T-cell (primary cell): ENCODE measurements at places on chromosomes 16 and 17.
A peak's percentile ranks its signal among the peaks of the same experiment; 100 is the strongest.

DNA sequence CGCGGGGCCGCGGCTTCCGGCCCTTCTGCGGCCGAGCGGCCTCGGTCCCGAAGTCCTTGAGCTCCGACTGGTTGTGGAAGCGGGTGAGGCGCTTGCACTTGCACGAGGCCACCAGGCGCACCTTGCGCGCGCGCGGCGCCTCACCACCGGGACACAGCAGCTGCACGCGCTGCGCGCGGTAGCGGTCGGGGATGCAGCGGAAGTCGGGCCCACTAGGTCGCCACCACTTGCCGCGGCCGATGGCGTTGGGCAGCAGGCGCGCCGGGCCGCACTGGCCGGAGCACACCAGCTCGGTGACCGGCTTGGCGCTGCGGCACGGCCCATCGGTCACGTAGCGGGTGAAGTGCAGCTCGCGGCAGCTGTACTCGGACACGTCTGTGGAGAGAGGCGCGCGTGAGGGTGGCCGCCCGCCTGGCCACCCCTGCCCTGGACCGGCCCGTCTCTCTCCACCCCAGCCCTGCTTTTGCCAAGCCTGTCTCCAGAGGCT, 3.2 kb downstream of the SOST start:
- H3K27me3 ChIP-seq = no peaks in the 10 kb centered on the region
- DNase-seq = no peak
- no peak overlapping the region for H3K27ac ChIP-seq
- no peaks in the 10 kb centered on the region for H3K36me3 ChIP-seq

DNA sequence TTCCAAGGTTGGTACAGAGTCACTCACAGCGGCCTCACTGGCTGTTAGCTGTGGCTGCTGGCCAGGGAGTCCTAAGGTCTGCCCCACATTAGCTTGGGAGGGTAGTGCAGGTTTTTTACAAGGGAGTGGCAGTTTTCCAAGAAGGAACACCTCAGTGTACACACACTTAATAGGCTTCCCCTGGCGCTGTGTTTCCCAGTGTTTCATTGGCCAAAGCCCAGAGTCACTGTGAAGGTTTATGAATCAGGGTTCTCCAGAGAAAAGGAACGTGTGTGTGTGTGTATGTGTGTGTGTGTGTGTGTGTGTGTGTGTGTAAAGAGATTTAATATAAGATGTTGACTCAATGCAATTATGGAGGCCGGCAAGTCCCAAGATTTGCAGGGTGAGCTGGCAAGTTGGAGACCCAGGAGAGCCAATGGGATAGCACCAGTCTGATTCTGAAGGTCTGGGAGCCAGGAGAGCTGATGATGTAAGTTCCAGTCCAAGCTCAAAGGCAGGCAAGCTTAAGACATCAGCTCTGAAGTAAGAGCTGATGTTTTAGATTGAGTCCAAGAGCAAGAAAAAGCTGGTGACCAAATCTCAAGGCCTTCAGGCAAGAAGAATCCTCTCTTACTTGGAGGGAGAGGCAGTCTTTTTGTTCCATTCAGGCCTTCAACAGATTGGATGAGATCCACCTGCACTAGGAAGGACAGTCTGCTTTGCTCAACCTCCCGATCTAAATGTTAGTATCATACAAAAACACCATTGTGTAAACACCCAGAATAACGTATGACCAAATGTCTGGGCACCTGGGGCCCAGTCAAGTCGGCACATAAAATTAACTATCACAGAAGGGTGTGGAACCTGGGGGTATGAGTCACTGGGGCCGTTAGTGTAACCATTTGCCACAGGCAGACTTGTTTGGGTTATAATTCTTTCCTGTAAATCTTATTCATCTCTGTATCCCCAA, 206.8 kb downstream of the PRKCA start:
- H3K36me3 ChIP-seq = no peaks in the 10 kb centered on the region
- no peaks in the 10 kb centered on the region for H3K27me3 ChIP-seq
- no peak overlapping the region for H3K27ac ChIP-seq
- H3K4me3 ChIP-seq = no peak overlapping the region
- H3K4me1 ChIP-seq = peaks cover 9% of the 10 kb centered on the region
- DNase-seq = no peak

DNA sequence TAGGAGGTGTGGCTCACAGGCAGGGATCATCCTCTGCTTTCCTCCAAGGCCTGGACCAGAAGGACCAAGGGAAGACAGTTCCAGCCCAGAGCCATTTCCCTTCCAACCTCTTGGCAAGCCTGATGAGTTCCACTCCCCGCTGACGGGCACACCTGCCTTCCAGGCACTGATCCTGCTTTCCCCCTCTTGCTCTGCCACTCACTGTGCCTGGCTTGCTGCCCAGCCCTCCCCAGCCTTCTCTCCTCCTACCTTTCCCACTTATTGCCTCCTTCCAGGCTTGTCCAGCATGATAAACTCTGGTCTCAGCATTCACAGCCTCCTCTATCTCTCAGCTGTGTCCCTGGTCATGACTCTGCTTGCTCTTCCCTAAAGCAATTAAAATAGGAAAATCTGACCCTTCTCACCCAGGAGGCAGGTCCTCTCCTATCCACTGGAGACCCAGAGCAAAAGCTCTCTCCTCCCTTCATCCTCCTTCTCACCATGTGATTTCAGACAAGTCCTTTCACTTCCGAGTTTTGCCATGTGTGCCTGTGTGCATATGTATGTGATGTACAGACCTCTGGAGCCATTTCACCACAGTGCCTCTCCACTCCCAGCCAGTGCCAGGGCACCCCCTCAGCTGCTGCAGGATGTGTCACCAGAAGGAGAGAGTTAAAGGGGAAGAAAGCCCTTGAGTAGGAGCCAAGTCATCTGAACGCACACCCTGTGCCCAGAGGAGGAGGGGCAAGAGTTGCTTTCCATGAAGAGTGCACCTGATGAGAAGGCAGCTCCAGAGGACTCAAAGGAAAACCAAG, 13.4 kb upstream of the TMEM170A start:
- H3K4me3 ChIP-seq = no peak overlapping the region
- no peak overlapping the region for H3K27ac ChIP-seq
- H3K27me3 ChIP-seq = no peaks in the 10 kb centered on the region
- H3K36me3 ChIP-seq = no peaks in the 10 kb centered on the region
- H3K4me1 ChIP-seq = no peaks in the 10 kb centered on the region

GRCh38 chr17:20035501-20035900, 26.3 kb downstream of the SPECC1 start:
- no peak overlapping the region for H3K27ac ChIP-seq
- DNase-seq = no peak

- no peaks in the 10 kb centered on the region for H3K36me3 ChIP-seq
- DNase-seq = no peak
- H3K27ac ChIP-seq = no peak overlapping the region
Measured at GRCh38 chr17:2776589-2777241, 19.5 kb upstream of the RAP1GAP2 start.

DNA sequence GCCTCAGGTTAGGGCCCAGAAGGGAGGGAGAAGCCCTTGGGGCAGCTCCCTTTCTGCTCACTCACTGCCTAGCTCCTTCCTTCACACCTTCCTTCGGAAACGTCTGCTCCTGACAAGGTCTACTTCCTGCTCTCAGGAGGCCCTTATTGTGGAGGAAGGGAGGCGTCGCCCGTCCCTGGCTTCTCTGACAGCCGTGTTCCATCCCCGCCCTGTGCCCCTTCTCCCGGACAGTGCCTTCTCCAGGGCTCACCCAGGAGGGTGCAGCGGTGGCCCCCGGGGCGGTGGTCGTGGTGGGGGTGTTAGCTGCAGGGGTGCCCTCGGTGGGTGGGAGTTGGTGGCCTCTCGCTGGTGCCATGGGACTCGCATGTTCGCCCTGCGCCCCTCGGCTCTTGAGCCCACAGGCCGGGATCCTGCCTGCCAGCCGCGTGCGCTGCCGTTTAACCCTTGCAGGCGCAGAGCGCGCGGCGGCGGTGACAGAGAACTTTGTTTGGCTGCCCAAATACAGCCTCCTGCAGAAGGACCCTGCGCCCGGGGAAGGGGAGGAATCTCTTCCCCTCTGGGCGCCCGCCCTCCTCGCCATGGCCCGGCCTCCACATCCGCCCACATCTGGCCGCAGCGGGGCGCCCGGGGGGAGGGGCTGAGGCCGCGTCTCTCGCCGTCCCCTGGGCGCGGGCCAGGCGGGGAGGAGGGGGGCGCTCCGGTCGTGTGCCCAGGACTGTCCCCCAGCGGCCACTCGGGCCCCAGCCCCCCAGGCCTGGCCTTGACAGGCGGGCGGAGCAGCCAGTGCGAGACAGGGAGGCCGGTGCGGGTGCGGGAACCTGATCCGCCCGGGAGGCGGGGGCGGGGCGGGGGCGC, 231.9 kb downstream of the SEC14L1 start:
- peaks cover 2% of the 10 kb centered on the region for H3K36me3 ChIP-seq
- peaks cover 73% of the 10 kb centered on the region for H3K4me1 ChIP-seq
- DNase-seq = peak; percentile 28
- H3K4me3 ChIP-seq = peak overlapping the region; percentile 52
- H3K27me3 ChIP-seq = no peaks in the 10 kb centered on the region

DNA sequence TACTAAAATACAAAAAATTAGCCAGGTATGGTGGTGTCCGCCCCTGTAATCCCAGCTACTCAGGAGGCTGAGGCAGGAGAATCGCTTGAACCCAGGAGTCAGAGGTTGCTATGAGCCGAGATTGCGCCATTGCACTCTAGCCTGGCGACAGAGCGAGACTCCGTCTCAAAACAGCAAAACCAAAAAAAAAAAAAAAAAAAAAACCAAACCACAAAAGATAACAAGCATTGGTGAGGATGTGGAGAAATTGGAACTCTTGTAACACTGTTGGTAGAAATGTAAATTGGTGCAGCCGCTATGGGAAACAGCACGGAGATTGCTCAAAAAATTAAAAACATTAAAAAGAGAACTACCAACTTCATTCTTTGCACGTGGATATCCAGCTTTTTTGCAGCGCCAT, 119.4 kb downstream of the OR1D5 start:
- H3K36me3 ChIP-seq = no peaks in the 10 kb centered on the region
- H3K27me3 ChIP-seq = no peaks in the 10 kb centered on the region
- H3K4me1 ChIP-seq = peaks cover 14% of the 10 kb centered on the region
- DNase-seq = no peak
- no peak overlapping the region for H3K27ac ChIP-seq

DNA sequence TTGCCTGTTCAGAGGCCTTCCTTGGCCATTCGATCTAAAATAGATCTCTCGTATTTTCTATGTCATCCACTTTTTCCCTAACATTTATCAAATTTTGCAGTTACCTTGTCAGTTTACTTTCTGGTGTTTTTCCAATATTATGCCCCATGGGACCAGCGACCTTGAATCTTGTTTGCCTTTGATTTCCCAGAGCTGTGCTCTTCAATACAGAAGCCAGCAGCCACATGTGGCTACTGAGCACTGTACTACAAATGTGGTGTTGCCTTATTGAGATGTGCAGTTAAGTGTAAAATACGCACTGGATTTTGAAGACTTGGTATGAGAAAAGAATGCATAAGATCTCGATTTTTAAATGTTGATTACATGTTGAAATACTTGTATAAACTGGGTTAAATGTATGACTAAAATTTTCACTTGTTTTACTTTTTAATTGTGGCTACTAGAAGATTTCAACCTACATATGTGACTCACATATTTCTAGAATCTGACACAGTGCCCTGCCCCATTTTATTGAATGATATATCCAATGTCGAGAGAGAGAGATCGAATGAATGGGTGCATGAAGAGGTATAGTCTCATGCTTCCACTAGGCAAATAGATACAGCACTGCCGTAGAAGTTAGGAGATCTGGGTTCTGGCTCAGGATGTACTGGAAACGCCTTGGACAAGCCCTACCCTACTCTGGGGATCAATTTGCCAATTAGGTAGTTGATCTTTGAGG, 824 bp upstream of the PSME3 start:
- H3K27me3 ChIP-seq = no peaks in the 10 kb centered on the region
- DNase-seq = no peak
- H3K4me1 ChIP-seq = peaks cover 18% of the 10 kb centered on the region
- no peaks in the 10 kb centered on the region for H3K36me3 ChIP-seq
- peak overlapping the region; percentile 95 for H3K4me3 ChIP-seq

GRCh38 chr16:1065469-1066128, 6.9 kb upstream of the SSTR5 start:
- no peak overlapping the region for H3K27ac ChIP-seq
- H3K27me3 ChIP-seq = no peaks in the 10 kb centered on the region
- H3K4me3 ChIP-seq = no peak overlapping the region
- H3K4me1 ChIP-seq = no peaks in the 10 kb centered on the region
- no peaks in the 10 kb centered on the region for H3K36me3 ChIP-seq
- DNase-seq = no peak

- no peak for DNase-seq
- no peaks in the 10 kb centered on the region for H3K4me1 ChIP-seq
- no peak overlapping the region for H3K27ac ChIP-seq
- no peaks in the 10 kb centered on the region for H3K36me3 ChIP-seq
Measured at GRCh38 chr17:81794509-81794908, 9.4 kb upstream of the GCGR start.

DNA sequence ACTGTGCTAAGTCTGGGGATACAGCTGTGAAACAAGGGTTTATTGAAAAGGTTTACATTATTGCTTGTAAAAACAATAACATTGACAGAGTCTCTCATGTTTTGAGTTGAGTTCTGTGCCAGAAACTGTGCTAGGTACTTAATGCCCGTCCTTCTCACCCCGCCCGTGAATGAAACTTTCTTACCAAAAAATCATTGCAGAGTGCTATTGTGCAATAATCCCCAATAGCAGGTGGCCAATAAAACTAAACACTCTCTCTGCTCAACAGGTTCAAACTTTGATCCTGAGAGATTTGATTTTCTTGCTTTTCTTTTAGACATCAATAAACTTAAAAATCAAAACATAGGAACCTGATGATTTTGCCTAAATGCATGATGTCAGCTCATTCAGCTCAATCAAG, 441.6 kb downstream of the HAPSTR1 start:
- H3K36me3 ChIP-seq = no peaks in the 10 kb centered on the region
- DNase-seq = no peak
- H3K4me3 ChIP-seq = no peak overlapping the region
- no peaks in the 10 kb centered on the region for H3K4me1 ChIP-seq
- no peaks in the 10 kb centered on the region for H3K27me3 ChIP-seq
- H3K27ac ChIP-seq = no peak overlapping the region

GRCh38 chr17:48799069-48799723, 17.8 kb downstream of the TTLL6 start:
- no peaks in the 10 kb centered on the region for H3K27me3 ChIP-seq
- H3K36me3 ChIP-seq = no peaks in the 10 kb centered on the region
- no peak overlapping the region for H3K4me3 ChIP-seq
- no peak overlapping the region for H3K27ac ChIP-seq

- DNase-seq = no peak
- no peak overlapping the region for H3K27ac ChIP-seq
- H3K4me1 ChIP-seq = no peaks in the 10 kb centered on the region
- H3K4me3 ChIP-seq = no peak overlapping the region
Measured at GRCh38 chr17:60314423-60314822, 77.5 kb downstream of the USP32 start.
